ENCODE measurements at places on chromosomes 3 and 15.
A peak's percentile ranks its signal among the peaks of the same experiment; 100 is the strongest.

DNA sequence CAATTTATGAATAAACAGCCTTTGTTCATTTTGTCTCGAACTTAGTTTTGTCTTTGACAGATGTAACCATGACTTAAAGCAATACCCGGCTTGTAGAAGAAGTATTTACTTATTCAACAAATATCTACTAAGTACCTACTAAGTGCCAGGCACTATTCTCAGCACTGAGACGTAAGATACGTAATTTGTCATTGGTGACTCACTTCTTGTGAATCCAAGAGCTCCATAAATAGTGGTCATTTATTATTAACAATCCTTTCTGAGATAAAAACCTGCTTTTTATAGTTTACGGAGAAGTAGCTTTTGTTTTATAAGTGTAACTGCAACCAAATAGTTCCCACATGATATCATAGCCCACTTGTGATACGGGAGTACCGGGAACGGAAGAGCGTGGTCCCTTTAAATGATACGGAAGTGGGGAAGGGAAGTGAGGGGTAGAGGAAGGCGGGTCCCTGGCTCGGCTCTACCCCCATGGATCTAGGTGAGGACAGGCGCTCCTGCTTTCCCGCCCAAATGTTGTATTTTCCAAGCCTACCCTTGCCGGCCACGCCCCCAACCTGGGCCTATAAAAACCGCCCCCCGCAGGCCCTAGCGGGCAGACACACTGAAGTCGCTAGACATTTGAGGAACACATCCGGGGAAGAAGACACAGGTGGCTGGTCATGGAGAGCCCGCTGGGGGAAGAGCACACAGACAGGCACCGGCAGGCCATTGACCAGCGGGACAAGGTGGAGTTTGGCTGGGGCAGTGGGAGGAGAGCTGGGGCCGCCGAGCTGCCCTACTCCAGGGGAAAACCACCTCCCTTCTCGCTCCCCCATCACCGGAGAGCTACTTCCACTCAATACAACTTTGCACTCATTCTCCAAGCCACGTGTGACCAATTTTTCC, at the start of gene SAMMSON:
Gene SAMMSON (plus strand): TSS at position 594 of the 888 bp plus-strand sequence.
- no peaks in the 10 kb centered on the region for H3K36me3 ChIP-seq
- no peak within 1 kb of the TSS for H3K4me3 ChIP-seq
- 0 out of 2 replicates have a peak, but pooled peaks cover 3% of the 10 kb centered on the region for H3K4me1 ChIP-seq
- no peaks in the 10 kb centered on the region for H3K27me3 ChIP-seq
- no peak within 1 kb of the TSS for H3K27ac ChIP-seq

DNA sequence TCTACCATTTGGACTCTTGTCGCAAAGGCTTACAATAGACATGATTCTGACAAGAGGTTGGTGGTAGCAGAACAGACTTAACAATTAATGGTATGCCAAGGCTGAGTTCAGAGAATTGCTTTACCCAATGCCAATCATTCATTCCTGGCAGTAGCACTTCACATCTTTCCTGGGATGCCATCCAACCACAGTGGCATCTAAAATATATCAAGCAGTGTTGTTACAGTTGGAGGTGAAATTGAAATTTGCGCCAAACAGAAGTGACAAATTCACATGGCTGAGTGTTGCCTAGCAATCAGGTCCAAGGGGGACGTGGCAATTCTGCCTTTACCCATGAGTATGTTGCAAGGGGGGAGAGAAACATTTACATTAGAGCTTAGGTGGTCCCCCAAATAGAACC, 21.0 kb upstream of the DPH6 start:
- no peak overlapping the region for H3K4me3 ChIP-seq
- H3K36me3 ChIP-seq, result no peaks in the 10 kb centered on the region
- H3K27ac ChIP-seq, result no peak overlapping the region
- no peak for DNase-seq
- H3K4me1 ChIP-seq, result no peaks in the 10 kb centered on the region

DNA sequence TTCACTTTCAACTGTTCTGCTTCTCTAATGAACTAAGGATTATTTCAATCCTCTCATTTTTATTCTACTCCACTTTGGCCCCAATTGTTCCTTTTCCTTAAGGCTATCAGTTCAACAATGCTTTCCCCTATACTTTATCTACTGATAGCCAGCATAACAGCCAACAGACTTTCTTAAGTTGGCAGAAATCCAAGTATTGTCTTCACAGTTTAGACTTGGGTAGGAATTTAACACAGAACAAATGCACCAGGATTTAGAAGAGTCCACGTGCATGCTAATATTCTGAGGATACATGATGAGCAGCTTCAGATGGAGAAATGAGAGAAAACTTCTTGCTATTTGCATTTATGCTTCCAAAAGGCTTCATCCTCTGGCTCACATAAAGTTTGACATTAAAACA, 54.8 kb downstream of the FBN1 start:
- H3K27me3 ChIP-seq, result no peaks in the 10 kb centered on the region
- H3K27ac ChIP-seq, result no peak overlapping the region
- no peak for DNase-seq
- H3K36me3 ChIP-seq, result no peaks in the 10 kb centered on the region
- H3K4me1 ChIP-seq, result peaks cover 7% of the 10 kb centered on the region

DNA sequence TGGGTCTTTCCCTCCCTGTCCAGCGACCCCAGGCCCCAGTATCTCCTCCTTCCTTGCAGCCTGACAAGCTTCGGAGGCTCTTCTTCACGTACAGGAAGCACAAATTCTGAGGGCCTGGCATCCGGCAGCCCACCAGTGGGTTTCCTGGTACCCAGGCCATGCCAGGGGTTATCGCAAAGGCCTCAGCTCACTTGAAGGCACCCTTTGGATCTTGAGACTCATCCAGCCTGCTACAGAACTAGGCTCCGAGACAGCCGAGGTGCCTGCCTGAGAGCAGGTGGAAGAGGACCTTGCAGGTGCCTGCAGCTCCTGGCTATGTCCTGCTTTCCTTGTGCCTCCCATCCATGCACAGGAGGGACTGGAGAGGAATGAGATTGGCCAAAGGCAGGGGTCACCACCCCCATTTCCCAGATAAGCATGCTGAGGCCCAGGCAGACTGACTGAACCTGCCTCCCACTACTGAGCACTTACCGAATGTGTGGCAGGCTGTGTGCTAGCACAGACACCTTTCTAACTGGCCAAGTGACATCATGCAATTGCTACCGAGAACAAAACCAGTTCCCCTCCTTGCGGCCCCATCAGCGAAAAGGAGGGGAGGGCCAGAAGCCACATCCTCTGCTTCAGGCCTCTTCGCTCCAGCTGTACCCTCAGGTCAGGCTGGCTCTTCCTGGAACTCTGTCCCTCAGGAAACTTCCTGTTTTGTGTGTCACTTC, 11.2 kb downstream of the SH2D7 start:
- no peaks in the 10 kb centered on the region for H3K4me1 ChIP-seq
- no peak overlapping the region for H3K27ac ChIP-seq
- DNase-seq, result no peak
- no peaks in the 10 kb centered on the region for H3K27me3 ChIP-seq
- no peak overlapping the region for H3K4me3 ChIP-seq

DNA sequence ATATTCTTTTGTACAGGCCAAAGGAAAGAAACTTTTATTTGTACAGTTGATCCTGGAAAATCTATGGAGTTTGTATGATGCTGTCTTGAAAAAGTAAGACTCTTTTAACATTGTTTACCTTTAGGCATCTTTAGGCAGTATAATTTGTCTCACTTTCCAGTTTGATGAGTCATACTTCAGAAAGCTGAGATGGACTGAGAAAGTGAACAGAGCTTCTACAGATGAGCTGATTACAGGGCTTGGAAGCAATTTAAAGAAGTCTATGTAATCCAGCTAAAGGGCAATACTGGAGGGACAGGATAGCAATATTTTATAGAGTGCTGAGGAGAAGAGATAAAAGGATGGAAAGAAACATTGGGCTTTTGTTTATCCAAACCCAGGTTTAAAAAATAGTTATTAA, 123.5 kb upstream of the GOLGA6L4 start:
- H3K36me3 ChIP-seq, result no peaks in the 10 kb centered on the region
- no peak overlapping the region for H3K4me3 ChIP-seq
- H3K27me3 ChIP-seq, result no peaks in the 10 kb centered on the region
- no peaks in the 10 kb centered on the region for H3K4me1 ChIP-seq
- no peak for DNase-seq

DNA sequence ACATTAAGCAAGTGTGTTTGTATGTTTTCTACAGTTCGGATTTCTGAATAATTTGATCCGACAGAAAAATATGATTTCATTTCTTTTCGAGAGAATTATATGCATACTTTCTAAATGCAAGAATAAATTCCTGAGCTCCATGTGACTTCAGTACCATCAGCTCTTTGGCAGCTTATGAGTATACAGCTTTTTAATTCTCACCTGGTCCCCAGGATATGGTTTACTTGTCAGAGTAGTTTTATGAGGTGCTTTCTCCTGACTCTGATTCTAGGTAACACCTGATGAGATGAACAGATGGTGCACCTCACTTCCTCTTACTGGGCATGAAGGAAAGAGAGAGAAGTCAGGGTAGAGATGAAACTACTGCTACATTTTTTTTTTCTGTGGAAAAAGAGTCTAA, 3.1 kb downstream of the HGD start:
- DNase-seq, result no peak
- H3K27ac ChIP-seq, result peak overlapping the region; percentile 98
- H3K36me3 ChIP-seq, result no peaks in the 10 kb centered on the region
- H3K4me3 ChIP-seq, result no peak overlapping the region
- no peaks in the 10 kb centered on the region for H3K27me3 ChIP-seq

GRCh38 chr15:58330741-58331559, 100.8 kb upstream of the LIPC start:
- no peaks in the 10 kb centered on the region for H3K27me3 ChIP-seq
- no peaks in the 10 kb centered on the region for H3K36me3 ChIP-seq
- H3K27ac ChIP-seq, result 0 out of 2 replicates have a peak overlapping the region, but pooled peaks have one; percentile 24
- no peak overlapping the region for H3K4me3 ChIP-seq

- H3K27me3 ChIP-seq, result no peaks in the 10 kb centered on the region
- no peak for DNase-seq
- no peaks in the 10 kb centered on the region for H3K36me3 ChIP-seq
- H3K4me1 ChIP-seq, result peaks cover 7% of the 10 kb centered on the region
- H3K4me3 ChIP-seq, result no peak overlapping the region
- H3K27ac ChIP-seq, result no peak overlapping the region
Observed at GRCh38 chr3:132378-132777, 64.2 kb upstream of the CHL1 start.

DNA sequence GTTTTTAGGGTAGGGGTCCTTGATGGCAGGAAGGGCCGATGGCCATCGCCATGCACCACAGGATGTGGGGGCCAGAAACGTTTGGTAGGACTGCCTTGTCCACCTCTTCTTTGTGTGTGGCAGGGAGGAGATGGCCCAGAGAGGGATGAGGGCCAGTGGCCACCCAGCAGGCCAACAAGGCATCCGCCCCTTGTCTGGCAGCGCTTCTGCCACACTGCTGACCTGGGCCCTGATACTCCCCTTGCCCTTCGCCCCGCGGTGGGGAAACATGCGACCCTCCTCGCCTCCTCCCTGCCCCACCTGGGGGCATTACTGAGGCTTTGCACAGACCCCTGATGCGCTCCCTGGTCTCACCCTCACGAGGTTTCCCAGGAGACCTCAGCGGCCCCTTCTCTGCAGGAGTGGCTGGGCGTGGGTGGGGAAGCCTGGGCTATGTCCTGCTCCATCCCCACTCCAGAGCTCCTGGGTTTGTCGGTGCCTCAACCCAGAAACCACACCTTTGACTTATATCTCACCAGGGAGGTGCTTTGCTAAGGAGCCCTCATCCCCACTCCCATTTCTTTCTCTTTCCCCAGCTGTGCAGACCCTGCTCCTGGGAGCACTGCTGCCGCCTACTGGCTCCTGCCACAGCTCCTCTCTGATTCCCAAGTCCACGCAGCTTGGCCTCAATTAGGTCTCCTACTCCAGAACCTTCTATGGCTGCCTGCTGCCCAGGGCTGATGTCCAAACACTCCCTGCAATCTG, 38.7 kb downstream of the FEM1B start:
- 0 out of 2 replicates have a peak overlapping the region, but pooled peaks have one; percentile 15 for H3K4me3 ChIP-seq
- no peaks in the 10 kb centered on the region for H3K36me3 ChIP-seq
- H3K4me1 ChIP-seq, result peaks cover 18% of the 10 kb centered on the region
- no peaks in the 10 kb centered on the region for H3K27me3 ChIP-seq
- DNase-seq, result peak; percentile 74

DNA sequence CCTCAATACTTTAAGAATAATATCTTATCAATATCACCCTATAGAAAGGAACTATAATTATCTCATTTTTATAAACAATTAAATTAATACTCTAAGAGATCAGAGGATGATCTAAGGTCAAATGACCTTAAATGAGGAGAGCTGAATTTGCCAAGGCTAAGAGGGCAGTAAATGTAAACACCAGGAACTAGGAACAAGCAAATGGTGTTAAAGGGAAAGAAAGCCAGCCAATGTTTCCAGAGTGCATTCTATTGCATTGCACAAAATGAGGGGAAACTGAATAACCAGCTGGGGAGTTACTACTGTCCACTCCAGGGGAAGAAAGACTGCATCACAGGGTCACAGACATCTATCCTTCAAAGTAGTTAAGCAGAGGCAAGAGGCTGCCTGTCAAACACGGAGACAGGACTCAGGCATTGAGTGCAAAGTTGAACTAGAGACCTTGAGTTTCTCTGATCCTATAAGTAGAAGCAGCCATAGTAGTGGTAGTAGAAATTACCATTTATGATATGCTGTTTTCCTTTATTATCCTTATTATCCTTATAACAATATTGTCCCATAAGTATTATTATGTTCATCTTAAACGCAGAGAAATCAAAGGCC, 466.4 kb downstream of the MAGI1 start:
- peaks cover 4% of the 10 kb centered on the region for H3K4me1 ChIP-seq
- DNase-seq, result no peak
- no peaks in the 10 kb centered on the region for H3K36me3 ChIP-seq
- no peak overlapping the region for H3K4me3 ChIP-seq
- H3K27ac ChIP-seq, result no peak overlapping the region
- no peaks in the 10 kb centered on the region for H3K27me3 ChIP-seq

- no peaks in the 10 kb centered on the region for H3K27me3 ChIP-seq
- H3K27ac ChIP-seq, result no peak overlapping the region
- H3K4me3 ChIP-seq, result no peak overlapping the region
- H3K4me1 ChIP-seq, result no peaks in the 10 kb centered on the region
- DNase-seq, result no peak
Observed at GRCh38 chr15:96553931-96554330, 223.4 kb downstream of the NR2F2 start.

GRCh38 chr3:127833281-127834032, 11.1 kb upstream of the MGLL start:
- no peak overlapping the region for H3K4me3 ChIP-seq
- H3K27ac ChIP-seq, result no peak overlapping the region
- no peaks in the 10 kb centered on the region for H3K36me3 ChIP-seq
- no peaks in the 10 kb centered on the region for H3K4me1 ChIP-seq

GRCh38 chr15:100691321-100691720, 88.9 kb downstream of the ASB7 start:
- no peak overlapping the region for H3K27ac ChIP-seq
- H3K36me3 ChIP-seq, result no peaks in the 10 kb centered on the region
- no peaks in the 10 kb centered on the region for H3K27me3 ChIP-seq
- no peaks in the 10 kb centered on the region for H3K4me1 ChIP-seq
- DNase-seq, result no peak

Measured in GM23338 (cell line).